ENCODE measurements at places on chromosomes 12 and 14.

DNA sequence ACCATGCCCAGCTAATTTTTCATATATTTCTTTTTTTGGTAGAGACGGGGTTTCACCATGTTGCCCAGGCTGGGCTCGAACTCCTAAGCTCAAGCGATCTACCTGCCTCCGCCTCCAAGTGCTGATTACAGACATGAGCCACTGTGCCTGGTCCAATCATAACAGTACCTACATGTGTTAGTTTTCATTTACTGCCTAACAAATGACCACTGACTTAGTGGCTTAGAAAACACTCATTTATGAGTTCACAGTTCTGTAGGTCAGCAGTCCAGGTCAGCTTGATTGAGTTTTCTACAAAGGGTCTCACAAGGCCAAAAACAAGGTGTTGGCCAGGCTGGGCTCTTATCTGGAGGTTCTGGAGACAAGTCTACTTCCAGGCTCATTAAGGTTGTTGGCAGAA, 60.6 kb downstream of the RNFT2 start:
- no peak for DNase-seq

- DNase-seq: no peak
These were observed 59.1 kb downstream of the TTLL5 start for GRCh38 chr14:75720116-75720515.

DNA sequence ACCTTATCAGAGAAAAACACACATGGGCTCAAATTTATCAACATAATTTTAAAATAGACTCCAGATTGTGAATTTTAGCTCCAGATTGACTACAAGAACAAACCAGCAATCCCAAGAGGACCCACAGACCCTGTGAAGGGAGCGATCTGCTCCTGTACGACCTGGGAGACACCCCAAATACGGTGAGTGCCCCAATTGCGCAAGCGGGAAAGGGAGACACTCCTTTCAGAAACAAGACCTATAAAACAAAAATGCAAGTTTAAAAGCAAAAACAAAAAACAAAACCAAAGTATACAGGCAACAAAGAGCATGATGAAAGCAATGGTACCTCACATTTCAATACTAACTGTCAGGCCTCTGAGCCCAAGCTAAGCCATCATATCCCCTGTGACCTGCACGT, 32.1 kb downstream of the DNAI7 start:
- no peak for DNase-seq

- DNase-seq: no peak
These were observed 256.7 kb downstream of the ITPR2 start for GRCh38 chr12:26576266-26576665.

- DNase-seq: no peak
These were observed 77.6 kb upstream of the PARP11 start for GRCh38 chr12:3950714-3951320.

GRCh38 chr12:49874142-49874897, 29.4 kb downstream of the FAIM2 start:
- DNase-seq: no peak

DNA sequence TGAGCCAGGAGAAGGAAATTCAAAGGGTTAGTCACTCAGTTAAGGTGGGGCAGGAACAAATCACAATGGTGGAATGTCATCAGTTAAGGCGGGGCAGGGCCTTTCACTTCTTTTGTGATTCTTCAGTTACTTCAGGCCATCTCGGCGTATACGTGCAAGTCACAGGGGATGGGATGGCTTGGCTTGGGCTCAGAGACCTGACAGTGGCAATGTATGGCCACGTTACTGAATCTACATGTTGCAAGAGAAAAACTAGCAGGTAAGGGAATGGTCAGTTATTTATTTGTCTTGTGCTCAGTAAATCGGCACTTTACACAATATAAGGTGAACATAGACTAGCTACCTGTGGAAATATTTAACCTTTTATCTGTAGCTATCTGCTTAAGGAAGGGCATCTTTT, 11.9 kb downstream of the SLCO1B3 start:
- no peak for DNase-seq

GRCh38 chr12:110844551-110845338, 2.0 kb upstream of the CCDC63 start:
- no peak for DNase-seq

Data from T-helper 1 cell (primary cell).